Dorsolateral prefrontal cortex (tissue), 122 donors: ENCODE measurements at places on chromosomes 1 and 21.

- DNase-seq = no peak
Observed at GRCh38 chr1:207306603-207307002, 14.9 kb upstream of the CD55 start.

DNA sequence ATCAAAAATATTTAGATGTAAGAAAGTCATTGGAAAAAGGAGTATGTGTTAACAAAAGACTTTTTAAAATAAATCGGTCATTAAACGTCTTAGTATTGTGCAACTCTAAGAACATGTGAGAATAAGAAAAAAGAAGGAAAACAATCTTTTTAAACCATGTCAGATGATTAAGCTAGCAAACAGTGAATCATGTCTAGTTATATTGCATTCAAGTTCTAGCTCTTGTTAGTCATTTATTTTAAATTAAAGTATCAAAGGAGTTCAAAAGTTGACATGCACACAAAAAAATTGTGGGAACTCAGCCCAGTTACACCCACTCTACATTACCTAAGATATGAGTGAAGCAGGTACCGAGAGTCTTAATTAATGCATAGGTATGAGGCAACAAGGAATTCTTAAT is 9.8 kb downstream of the FRRS1 start:
- no peak for DNase-seq

DNA sequence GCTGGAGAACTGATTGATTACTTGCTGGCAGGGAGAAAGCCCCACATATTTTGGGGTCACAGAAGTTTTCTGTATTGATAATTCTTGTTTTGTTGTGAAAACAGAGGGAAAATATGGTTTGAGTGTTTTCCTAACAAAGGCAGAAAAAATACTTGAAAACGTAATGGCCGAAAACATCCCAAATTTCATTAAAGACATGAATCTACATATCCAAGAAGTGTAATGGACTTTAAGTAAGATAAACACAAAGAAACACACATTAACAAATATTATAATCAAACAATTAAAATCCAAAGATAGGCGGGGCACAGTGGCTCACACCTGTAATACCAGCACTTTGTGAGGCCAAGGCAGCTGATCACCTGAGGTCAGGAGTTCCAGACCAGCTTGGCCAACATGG is 39.6 kb downstream of the SHCBP1L start:
- DNase-seq = no peak

- no peak for DNase-seq
Observed at GRCh38 chr1:106924360-106924759, 132.1 kb upstream of the PRMT6 start.

DNA sequence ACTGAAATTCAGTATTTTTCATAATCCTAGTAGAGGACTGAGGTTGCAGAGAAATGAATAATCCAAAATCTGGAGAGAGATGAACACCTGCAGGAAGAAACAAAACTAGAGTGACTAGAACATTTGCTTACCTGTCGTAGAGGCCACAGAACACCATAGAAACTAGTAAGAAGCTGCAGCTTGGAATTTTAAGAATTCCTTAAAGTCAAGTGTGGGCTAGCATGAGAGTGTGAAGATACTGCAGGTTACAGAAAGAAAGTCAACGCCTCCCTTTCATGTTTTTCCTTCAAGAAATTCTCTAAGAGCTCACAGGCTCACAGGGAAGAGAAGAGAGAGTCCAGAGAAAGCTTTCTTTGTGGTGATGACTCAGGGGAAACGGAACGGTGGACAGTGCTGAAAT is 633.7 kb downstream of the LRRIQ3 start:
- no peak for DNase-seq

GRCh38 chr1:36306210-36306901 is at the start of gene SH3D21:
Gene SH3D21 (plus strand): TSS chr1:36306368. CDS start chr1:36306421, 53 bp downstream.
- DNase-seq = no peak

DNA sequence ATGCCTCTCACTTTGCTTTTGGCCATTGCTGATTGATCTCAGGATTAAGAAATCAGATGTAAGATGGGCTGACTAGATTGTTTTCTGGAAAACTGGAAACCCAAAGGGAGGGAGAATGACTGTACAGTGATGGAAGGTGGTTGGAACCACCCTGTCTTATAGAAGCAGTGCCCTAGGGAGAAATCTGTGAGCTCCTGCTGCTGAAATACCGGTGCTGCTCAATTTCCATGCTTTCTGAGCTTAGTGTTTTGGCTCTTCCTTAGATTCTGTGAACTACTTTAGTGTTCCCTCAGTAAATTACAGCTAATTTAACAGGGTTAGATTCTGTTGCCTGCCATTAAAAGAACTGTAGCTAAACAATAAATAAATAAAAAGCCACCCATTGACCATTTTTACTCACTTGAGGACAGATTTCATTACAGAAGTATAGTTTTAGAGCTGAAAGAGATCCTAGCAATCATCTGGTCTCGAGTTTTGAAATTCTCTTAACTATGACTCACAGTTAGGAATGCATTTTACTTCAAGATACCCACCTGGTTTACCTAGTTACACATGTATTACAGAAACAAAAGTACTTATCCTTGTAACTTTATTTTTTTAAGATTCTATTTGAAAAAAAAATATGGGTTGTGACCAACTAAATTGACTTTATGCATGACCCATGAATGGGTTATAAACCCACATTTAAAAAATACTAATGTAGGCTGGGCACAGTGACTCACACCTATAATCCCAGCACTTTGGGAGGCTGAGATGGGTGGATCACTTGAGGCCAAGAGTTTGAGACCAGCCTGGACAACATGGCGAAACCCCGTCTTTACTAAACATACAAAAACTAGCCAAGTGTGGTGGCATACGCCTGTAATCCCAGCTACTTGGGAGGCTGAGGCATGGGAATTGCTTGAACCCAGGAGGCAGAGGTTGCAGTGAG is 33.2 kb downstream of the CAMSAP2 start:
- DNase-seq = no peak

- DNase-seq = no peak
Observed at GRCh38 chr1:154325583-154326545, 539 bp downstream of the ATP8B2 start.

DNA sequence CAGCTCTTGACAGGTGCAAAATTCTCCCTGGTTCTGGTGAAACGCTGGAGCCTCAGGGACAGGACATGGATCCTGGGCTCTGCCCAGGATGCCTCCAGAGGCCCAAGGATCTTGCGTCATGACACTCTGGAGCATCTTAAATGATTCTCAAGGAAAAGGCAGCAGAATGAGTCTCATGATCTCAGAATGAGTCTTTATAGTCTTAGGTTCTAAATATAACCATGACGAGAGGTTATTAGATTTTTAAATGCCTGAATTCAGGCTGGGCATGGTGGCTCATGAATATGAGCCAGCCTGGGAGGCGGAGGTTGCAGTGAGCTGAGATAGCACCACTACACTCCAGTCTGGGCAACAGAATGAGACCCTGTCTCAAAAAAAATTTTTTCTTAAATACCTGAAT is 55.5 kb downstream of the ECE1 start:
- no peak for DNase-seq

- DNase-seq = no peak
Observed at GRCh38 chr1:246592695-246593094, 26.4 kb downstream of the CNST start.

GRCh38 chr1:39268112-39268581 is 63.7 kb downstream of the MACF1 start:
- no peak for DNase-seq
